ENCODE measurements at places on chromosomes 3 and 15.

GRCh38 chr3:179046497-179047353, 24.9 kb downstream of the ZMAT3 start:
- peak; percentile 67 for ATAC-seq

GRCh38 chr3:18098960-18099587, 326.1 kb downstream of the SATB1 start:
- ATAC-seq = peak; percentile 89

DNA sequence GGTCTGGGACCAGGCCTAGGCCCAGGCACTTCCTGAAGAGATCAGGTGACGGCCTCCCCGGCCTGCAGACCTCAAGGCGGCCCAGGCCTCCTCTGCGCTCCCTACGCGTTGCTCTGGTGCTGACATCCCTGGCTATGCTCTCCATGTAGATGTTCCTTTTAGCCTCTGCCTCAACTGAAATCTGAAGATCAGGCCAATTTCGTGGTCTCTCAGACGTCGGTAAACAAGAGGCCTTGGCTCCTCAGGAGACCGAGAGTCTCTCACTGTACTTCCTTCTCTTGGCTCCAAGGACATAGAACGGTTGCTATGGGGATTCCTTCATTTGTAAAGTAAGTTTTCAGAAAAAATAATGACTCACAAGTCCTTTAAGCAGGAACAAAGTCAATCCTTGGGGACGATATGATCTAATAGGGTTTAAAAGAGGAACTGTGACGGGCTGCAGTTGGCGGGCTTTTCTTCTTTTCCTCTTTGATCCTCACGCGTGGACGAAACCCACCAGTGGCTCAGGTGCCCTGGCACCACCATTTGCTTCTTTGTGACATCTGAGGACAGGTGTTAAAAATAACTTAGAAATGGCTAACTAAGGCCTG, 55.6 kb upstream of the CGNL1 start:
- no peak for ATAC-seq

- no peak for ATAC-seq
These were observed 29.5 kb downstream of the ABHD2 start for GRCh38 chr15:89117790-89118189.

GRCh38 chr3:52269776-52270175, 8.7 kb downstream of the WDR82 start:
- peak; percentile 39 for ATAC-seq

DNA sequence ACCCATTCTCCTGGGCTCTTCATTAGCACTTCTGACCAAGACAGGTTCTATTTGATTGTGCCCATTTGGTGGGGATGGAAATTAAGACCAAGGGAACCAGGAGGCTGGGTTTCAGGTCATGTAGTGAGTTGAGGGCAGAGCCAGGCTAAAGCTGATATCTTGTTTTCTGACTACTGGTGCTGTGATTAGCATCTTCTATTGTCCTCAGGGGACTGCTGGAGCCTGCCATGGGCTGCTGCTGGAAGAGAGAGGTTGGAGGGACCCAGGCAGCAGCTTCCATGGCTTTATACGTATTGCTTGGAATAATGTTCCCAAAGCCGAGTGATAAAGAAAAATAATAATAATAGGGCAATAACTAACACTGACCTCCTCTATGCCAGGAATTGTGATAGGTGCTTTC, 211.4 kb upstream of the ROPN1 start:
- no peak for ATAC-seq

GRCh38 chr3:16839271-16840100, 45.3 kb upstream of the PLCL2 start:
- no peak for ATAC-seq

DNA sequence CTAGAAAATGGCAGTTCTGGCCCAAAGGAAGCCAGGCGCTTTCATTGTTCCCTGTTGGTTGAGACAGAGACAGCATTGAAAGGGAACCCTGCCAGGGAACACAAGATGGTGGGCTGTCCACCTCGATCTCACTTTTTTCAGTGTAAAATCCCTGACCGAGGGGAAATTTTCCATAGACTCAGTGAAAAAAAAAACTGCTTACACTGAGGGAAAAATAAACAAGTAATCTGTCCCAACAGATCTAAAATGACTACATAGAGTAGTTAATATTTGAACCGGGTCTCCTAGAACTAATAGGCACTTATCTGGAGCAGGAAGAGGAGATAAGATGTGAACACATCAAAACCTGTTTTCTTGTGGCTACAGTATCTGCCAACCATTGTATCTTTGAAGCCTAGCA, 763.4 kb upstream of the GOLIM4 start:
- no peak for ATAC-seq

DNA sequence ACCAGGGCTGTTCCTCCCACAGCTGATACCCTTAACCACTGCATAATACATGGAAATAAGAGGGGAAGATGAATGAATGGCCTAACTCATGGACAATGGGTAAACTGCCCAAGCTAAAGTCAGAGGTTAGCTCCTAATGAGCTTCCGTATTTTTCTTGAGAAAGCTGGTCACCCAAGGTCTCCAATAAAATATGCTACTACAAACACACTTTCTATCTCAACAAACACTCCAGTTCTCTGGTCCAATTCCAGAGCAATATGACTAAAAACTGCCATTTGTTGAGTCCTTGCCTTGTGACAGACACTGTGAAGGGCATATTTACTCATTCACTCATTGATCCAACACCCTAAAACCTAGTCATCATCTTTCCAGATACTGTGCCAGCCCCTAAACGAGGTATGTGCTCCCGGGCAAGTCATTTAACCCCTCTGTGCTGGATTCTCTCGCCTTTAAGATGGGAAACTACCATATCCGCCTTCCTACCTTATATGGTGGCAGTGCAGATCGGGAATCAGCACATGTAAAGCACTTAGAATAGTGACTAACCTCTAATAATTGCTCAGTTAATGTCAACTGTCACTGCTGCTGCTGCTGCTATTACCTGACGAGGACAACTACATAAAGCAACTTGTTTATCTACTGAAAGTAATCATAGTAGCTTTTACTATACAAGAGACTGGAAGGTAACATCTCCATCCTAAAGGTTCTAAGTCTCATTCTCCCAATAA, 89.1 kb downstream of the XXYLT1 start:
- ATAC-seq = peak; percentile 66

- no peak for ATAC-seq
These were observed 66.4 kb upstream of the MYO5C start for GRCh38 chr15:52361975-52362494.

- no peak for ATAC-seq
These were observed 1.0 kb downstream of the MASP1 start for GRCh38 chr3:187290503-187290902.

- ATAC-seq = peak; percentile 44
These were observed 163.2 kb downstream of the B3GALNT1 start for GRCh38 chr3:160941885-160942494.

GRCh38 chr3:56758539-56758981, 43.2 kb downstream of the ARHGEF3 start:
- ATAC-seq = peak; percentile 86
